ENCODE measurements at places on chromosomes 4 and X.

- DNase-seq, result no peak
These were observed 153.8 kb upstream of the ANKRD50 start for GRCh38 chr4:124866301-124866700.

DNA sequence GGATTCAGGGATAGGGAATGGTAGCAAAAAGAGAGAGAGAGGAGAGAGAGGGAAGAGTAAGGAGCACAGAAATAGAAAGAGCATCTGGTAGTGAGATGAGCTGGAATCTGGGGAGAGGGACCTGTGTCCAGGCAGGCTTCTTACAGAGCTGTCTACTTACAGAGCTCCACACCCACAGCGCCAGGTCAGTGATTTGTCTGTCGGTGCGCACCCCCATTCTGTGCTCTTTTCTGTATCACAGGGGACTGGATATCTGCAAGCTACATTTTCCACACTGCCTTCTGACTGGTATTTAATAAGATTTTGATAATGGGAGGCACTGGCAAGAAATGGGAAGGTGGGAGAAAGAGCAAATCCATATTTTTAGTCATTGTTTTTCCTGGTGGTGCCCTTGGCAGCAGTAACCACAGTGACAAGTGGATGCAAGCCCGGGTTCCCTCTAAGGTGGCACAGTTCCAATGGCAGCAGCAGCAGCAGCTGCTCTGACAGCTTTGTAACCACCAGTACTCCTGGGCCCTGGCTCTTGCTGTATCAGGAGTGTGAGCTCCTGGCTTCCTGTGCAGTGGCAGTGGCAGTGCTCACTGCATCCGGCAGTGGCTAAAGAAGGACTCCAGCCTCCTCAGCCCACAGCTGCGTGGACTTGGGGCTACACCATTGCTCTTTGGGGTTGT lies 300.5 kb downstream of the TRIML1 start:
- DNase-seq, result no peak

GRCh38 chrX:124117325-124117724 lies 155.8 kb downstream of the STAG2 start:
- DNase-seq, result no peak

- DNase-seq, result no peak
These were observed 106.4 kb downstream of the KDR start for GRCh38 chr4:55018978-55019377.

DNA sequence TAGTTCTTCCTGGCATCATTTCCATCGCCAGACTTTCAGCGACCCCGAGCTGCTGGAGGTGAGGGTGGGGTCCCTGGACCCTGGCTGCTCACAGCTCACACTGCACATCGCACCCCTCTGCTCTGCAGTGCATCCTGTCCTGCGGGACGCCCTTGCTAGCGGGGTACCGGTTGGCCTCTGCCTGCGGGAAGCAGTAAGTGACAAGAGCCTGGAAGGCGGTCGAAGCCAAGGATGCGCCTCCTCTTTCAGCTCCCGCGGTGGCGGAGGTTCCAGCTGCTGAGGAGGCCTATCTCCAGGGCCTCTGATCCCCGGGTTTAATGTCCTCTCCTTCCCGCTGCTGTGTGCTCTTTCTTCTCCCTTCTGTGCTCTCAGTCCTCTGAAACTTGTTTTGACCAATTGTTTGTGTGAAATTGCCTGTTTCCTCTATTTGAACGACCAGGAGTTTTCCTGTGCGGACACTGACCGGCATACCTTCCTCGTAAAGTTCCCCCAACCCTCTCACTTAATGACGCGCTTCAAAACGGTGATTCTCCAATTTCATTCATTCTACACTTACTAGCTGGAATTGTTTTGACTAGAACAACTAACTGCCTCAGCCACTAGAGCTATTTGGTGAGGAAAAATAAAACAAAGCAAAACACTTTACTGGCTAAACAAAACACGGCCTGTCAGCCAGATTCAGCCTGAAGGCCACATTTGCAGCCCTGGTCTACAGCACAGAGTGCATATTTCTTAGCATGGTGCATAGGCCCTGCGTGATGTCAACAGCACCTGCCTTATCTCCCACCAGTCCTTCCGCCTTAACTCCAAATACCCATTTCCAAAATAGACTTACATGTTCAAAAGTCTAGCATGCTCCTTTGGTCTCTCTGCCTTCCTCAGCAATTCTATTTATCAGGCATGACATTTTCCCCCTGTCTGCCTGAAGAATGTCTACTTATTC lies 28.0 kb downstream of the MGAT4D start:
- no peak for DNase-seq

GRCh38 chr4:1080961-1081688 lies 32.2 kb downstream of the RNF212 start:
- no peak for DNase-seq

GRCh38 chrX:75781611-75782010 lies 3.4 kb downstream of the MAGEE2 start:
- DNase-seq, result no peak

- DNase-seq, result no peak
These were observed 26.4 kb upstream of the SMIM14 start for GRCh38 chr4:39664828-39665731.

DNA sequence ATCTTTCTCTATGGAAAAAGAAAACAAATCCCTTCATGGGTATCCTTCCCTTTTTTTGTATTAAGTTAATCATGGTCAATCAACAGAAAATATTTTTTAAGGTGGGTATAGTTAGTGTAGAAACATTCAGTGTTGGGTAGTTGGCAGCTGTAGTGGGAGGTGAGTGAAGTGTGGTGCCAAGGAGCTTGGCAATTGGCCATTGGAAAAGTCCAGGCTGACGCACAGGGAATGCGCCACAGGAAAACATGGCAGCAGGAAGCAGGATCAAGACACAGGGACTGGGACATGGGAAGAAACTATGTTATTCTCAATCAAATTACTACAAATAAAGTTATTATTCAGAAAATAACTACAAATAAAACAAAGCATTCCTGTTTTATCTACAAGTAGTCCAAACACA lies 20.0 kb downstream of the PALLD start:
- DNase-seq, result no peak

DNA sequence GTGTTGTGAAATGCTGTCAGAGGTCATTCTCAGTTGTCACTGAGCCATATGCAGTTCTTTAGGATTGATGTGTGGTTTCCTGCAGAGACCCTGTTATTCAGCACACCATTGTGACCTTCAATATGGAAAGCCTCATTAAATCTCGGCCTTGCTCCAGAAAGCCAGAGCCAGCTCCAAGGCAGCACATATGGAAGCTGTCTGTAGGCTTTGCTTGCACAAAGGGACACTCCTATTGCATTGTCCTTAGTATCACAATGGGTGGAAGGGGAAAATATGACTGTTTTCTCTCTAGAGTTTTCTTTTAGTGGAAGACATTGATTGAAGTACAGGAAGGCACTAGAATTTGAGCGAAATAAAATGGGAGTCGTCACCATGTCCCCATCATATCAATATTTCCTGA lies 179.0 kb downstream of the CEP135 start:
- DNase-seq, result no peak

GRCh38 chr4:56731857-56732256 lies 50.8 kb upstream of the HOPX start:
- DNase-seq, result no peak

GRCh38 chr4:59180161-59180560 lies 2020.0 kb upstream of the ADGRL3 start:
- DNase-seq, result no peak

DNA sequence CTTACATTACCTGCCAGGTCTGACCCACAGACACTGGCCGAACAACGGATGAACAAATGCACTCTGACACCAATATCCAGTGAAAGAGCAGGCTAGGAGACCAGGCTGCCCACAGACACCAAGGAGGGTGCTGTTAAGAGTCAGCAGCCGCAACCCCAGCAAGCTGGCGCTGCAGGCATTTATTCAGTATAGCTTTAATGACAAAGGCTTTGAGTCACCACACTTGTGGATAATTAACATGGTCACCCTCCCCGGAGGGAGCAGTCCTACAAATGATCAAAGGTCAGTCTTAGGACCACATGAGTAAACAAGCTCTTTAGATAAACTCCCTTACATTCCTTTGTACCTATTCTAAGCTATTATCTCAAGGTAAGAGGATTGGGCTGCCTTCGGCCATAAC lies 368.5 kb upstream of the GRID2 start:
- no peak for DNase-seq

- DNase-seq, result no peak
These were observed 5.1 kb downstream of the BGN start for GRCh38 chrX:153499876-153500275.

DNA sequence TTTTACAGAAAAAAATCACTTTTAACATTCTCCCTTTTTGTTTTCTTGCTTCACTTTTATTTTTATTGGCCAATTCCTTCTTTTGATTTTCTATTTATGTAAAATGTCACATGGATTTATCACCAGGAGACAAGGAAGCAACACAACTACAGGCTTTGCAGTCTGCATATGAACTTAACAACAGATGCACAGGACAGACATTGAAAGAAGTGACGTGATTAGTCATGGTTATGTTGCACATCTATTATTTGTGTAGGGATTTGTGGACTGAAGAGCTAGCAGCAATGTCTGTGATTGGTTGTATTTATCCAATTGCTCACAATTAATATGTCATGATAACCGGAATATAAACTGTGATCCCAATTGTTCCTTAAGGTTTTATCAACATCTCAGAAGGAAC lies 147.8 kb upstream of the KLF3 start:
- no peak for DNase-seq

Data from activated CD4-positive, CD25-positive, alpha-beta regulatory T cell (primary cell).